Activated CD4-positive, alpha-beta T cell treated with anti-CD3 and anti-CD28 coated beads for 24 hours (primary cell): ENCODE measurements at places on chromosomes 1 and 21.

DNA sequence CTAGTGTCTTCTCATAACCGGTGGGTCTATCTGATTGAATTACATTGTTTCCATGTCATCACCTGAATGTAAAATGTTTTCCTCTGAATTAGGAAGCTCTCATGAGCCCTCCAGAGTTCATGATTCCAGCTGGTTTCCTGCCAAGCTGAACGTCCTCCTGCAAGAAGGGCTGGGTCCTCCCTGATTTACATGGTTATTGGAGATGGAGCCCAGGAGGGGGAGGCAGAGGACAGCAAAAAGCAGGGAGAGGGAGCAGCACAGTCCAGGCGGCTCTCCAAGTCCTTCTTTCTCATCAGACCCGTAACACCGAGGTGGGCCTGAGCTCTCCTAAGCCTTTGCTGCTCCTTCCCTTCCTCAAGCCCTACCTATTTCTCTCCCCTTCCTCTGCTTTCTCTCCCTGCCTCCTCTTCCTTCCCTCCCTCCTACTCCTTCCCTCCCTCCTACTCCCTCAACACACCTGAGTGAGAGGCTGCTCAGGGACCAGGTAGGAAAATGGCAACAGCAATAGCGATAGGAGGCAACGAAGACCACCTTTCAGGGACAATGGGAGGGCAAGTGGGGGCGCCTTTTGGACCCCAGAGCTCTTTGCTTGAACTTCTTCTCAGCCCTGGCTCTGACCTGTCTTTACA lies 265.9 kb downstream of the PRDM2 start:
- no peak for DNase-seq

- DNase-seq = no peak
These were observed 22.8 kb upstream of the SSBP3 start for GRCh38 chr1:54428837-54429518.

- DNase-seq = no peak
These were observed 45.6 kb upstream of the GADD45A start for GRCh38 chr1:67639361-67639760.

- DNase-seq = no peak
These were observed 20.3 kb downstream of the TSPAN2 start for GRCh38 chr1:115068826-115069585.

- DNase-seq = no peak
These were observed 23.4 kb downstream of the SESN2 start for GRCh38 chr1:28282426-28283407.

GRCh38 chr1:197862221-197862620 lies 40.2 kb upstream of the C1orf53 start:
- no peak for DNase-seq
